ENCODE measurements at places on chromosomes 2 and 18. TPM values are rescaled to one million over a fixed set of nuclear protein-coding genes. Genes with fewer than 3 reads are reported as not detected.

DNA sequence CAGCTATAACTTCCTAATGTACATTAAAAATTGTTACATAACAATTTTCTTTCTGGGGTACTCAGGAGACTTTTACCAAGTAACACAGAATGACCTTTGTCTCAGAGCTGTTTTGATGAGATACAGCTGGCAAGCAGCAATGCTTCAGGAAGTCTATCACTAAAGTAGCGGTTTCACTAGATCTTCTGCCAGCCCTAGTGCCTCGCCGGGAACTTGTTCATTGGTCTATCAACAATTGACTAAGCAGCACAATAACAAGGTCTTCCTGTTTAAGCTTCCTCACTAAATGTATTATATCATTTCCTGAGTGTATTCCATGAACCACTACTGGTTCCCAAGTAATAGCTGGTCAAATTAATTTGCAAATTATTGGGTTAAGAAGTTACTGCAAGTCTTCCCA lies 69.2 kb downstream of the TRIP12 start:
- peaks cover 40% of the 10 kb centered on the region for H3K36me3 ChIP-seq
- no peaks in the 10 kb centered on the region for H3K27me3 ChIP-seq
- H3K4me1 ChIP-seq = peaks cover 55% of the 10 kb centered on the region
- H3K4me3 ChIP-seq = no peak overlapping the region
- DNase-seq = no peak
- no peak overlapping the region for H3K27ac ChIP-seq

- no peaks in the 10 kb centered on the region for H3K36me3 ChIP-seq
- H3K4me3 ChIP-seq = no peak overlapping the region
- H3K27ac ChIP-seq = no peak overlapping the region
- no peak for DNase-seq
Measured at GRCh38 chr2:143617803-143618415, 488.7 kb downstream of the ARHGAP15 start.

DNA sequence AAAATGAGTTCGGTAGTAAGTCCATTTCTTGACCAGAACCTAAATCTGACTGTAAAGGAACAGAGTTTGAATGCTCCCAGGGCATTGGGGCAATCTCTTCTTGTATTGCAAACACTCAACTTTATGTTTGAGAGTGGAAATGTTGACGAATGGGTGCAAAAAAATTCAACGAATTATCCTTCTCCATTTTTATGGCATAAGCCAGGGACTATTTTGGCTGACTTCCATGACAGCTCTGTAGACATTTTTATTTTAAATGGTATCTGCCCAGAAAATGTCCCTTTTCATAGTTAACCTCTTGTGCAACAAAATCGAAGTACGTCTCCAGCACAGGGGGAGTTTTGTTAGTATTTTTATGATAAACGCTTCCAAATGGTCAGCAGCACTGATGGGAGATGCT lies 3.7 kb downstream of the MLPH start:
- no peak overlapping the region for H3K27ac ChIP-seq
- no peaks in the 10 kb centered on the region for H3K27me3 ChIP-seq
- H3K4me1 ChIP-seq = peaks cover 41% of the 10 kb centered on the region
- DNase-seq = no peak
- H3K36me3 ChIP-seq = peaks cover 14% of the 10 kb centered on the region
- no peak overlapping the region for H3K4me3 ChIP-seq

DNA sequence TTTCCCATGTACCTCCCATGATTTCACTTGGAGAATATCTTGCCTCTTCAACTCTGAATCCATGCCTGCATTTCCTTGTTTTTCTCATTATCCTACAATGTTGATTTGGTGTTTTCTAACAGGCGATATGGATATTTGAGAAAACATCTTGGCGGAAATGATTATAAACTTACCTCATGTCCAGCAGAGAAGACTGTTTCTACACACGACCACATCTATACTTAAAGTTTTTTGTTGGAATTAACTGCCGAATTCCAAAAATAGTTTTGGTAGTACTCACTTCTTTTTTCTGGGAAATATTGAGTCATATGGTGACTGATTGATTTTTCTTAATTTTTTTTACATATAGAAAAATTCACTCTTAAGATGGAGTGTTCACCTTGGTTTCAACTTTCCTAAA lies 41.4 kb upstream of the TMEFF2 start:
- no peaks in the 10 kb centered on the region for H3K4me1 ChIP-seq
- DNase-seq = no peak
- no peak overlapping the region for H3K4me3 ChIP-seq
- H3K36me3 ChIP-seq = no peaks in the 10 kb centered on the region
- H3K27ac ChIP-seq = no peak overlapping the region

DNA sequence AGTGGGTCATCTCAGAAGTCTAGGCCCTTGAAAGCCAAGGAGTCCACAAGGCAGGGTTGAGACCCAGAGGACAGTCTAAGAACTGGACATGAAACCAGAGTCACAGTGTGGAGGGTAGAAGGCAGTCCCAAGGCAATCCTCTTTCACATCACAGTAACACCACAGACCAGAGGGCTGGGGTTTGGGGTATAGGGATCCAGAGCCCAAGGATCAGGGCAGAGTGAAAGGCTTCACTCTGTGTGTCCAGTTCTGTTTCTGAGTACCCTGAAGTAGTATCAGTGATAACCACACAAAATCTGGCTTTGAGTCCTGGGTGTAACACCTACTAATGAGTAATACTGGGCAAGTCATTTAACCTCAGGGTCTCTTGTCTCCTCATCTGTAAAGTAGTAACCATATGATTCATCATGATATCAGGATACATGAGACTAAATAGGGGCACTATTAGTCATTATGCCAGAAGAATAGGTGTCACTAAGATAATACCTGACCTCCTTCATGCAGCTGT lies 91.0 kb downstream of the ICA1L start:
- peaks cover 13% of the 10 kb centered on the region for H3K36me3 ChIP-seq
- H3K4me3 ChIP-seq = no peak overlapping the region
- DNase-seq = no peak
- H3K4me1 ChIP-seq = no peaks in the 10 kb centered on the region
- H3K27me3 ChIP-seq = no peaks in the 10 kb centered on the region
- no peak overlapping the region for H3K27ac ChIP-seq

The ZC3H8 gene
- polyA plus RNA-seq = 6.9 TPM

DNA sequence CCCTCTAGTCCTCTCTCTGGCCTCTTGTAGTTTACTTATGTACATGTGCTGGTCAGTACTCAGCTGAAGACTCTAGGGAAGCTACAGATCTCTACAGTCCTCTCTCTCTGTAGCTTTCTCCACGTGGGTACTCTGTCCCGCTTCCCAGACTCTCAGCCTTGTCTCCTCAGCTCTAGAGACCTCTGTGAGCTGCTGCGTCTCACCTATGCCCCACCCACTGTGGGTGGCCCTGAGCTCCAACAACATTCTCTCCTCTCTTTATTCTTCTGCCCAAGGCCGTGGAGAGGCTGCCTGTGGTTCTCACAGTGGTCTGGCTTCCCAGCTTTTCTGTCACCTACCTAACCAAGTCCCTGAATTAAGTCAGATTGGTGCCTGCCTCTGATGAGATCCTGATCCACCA lies 33.4 kb downstream of the MFSD6 start:
- no peak overlapping the region for H3K4me3 ChIP-seq
- no peak overlapping the region for H3K27ac ChIP-seq
- H3K4me1 ChIP-seq = peaks cover 30% of the 10 kb centered on the region
- H3K27me3 ChIP-seq = no peaks in the 10 kb centered on the region

The AMER3 gene
- polyA plus RNA-seq = not detected

GRCh38 chr2:134999521-134999920 lies 47.7 kb downstream of the MAP3K19 start:
- peaks cover 3% of the 10 kb centered on the region for H3K27me3 ChIP-seq
- no peaks in the 10 kb centered on the region for H3K36me3 ChIP-seq
- H3K27ac ChIP-seq = no peak overlapping the region
- H3K4me3 ChIP-seq = no peak overlapping the region

DNA sequence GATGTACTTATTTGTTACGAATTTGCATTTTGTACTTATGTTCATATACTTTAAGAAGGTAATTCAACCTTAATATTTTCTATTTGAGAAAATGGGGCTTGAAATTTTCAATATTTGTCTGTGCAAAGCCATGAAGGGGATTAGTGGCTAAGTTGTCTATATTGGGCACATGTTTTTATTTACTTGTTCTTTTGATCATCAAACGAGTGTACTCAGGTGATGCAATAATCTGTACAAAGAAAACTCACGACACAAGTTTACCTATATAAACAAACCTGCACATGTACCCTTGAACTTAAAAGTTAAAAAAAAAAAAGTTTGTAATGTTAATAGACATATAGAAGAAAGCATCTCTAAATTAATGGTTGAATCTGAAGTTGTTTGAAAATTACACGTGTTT lies 658.9 kb upstream of the SYT4 start:
- no peak overlapping the region for H3K4me3 ChIP-seq
- H3K36me3 ChIP-seq = no peaks in the 10 kb centered on the region
- no peak overlapping the region for H3K27ac ChIP-seq
- no peaks in the 10 kb centered on the region for H3K27me3 ChIP-seq
- H3K4me1 ChIP-seq = no peaks in the 10 kb centered on the region

The BOLL gene
- not detected for polyA plus RNA-seq

The MORN2 gene
- 25.6 TPM for polyA plus RNA-seq

DNA sequence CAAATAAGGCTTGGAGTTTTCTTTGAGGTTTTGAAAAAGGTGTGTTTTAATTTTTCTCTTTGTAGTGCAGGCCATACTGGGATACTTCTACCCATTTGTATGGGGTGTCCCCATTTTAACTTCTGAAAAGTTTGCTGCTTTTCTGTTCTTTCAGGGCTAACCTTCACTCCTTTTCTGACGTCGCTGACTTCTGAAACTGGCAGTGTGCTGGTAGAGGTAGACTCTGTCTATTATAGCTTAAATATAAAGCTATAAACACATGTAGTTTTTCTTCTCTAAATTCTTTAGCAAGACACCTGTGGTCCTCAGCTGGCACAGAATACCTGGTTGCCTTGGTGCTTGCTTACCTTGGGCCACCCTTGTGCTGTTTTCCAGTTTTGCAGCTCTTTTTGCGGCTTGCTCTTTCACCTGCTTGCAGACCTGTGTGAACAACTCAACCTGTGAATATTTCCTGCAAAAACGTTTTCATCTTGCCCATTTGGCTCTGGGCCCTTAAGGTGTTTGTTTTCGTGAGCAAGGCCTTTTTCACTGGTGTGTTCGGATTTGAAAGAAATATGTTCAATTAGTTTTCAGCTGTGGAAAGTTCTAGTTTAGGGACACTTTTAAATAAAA lies 42.2 kb downstream of the PHLPP1 start:
- H3K27me3 ChIP-seq = no peaks in the 10 kb centered on the region
- no peak overlapping the region for H3K4me3 ChIP-seq
- no peaks in the 10 kb centered on the region for H3K36me3 ChIP-seq
- peaks cover 11% of the 10 kb centered on the region for H3K4me1 ChIP-seq

GRCh38 chr2:65878011-65878340 lies 445.6 kb upstream of the SPRED2 start:
- no peaks in the 10 kb centered on the region for H3K36me3 ChIP-seq
- H3K4me3 ChIP-seq = no peak overlapping the region
- H3K27ac ChIP-seq = no peak overlapping the region
- no peak for DNase-seq
- H3K27me3 ChIP-seq = peaks cover 7% of the 10 kb centered on the region

DNA sequence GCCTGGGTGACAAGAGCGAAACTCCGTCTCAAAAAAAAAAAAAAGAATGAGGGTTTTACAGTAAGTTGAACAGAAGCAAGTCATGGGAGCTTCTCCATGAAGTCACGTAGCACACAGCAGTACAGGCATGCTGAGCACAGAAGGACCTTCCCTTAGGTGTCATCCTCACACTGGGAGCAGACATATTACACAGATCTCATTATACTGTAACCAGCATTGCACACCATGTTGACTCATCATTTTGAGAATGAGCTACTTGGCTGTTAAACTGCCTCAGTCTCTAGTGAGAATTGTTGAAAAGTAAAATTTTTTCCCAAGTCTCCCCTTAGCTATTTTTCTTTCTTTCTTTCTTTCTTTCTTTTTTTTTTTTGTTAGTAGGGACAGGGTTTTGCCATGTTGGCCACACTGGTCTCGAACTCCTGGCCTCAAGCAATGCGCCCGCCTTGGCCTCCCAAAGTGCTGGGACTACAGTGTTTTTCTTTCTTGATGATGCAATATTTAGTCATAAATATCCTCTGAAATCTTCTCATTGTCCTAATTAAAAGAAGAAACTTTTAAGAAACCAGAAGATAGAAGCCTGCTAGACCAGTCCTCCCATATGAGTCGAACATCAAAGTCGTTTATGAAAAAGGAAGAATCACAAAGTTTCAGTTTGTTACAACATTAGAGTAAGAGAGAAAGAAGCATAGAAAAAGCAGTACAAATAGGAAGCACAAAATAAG lies 37.9 kb upstream of the PPP1CB start:
- no peak for DNase-seq
- no peaks in the 10 kb centered on the region for H3K27me3 ChIP-seq
- no peak overlapping the region for H3K27ac ChIP-seq
- H3K4me1 ChIP-seq = no peaks in the 10 kb centered on the region
- no peaks in the 10 kb centered on the region for H3K36me3 ChIP-seq

- H3K36me3 ChIP-seq = no peaks in the 10 kb centered on the region
- no peaks in the 10 kb centered on the region for H3K27me3 ChIP-seq
- no peak overlapping the region for H3K27ac ChIP-seq
- DNase-seq = no peak
- H3K4me3 ChIP-seq = no peak overlapping the region
Measured at GRCh38 chr2:28293416-28293815, 99.2 kb upstream of the FOSL2 start.

DNA sequence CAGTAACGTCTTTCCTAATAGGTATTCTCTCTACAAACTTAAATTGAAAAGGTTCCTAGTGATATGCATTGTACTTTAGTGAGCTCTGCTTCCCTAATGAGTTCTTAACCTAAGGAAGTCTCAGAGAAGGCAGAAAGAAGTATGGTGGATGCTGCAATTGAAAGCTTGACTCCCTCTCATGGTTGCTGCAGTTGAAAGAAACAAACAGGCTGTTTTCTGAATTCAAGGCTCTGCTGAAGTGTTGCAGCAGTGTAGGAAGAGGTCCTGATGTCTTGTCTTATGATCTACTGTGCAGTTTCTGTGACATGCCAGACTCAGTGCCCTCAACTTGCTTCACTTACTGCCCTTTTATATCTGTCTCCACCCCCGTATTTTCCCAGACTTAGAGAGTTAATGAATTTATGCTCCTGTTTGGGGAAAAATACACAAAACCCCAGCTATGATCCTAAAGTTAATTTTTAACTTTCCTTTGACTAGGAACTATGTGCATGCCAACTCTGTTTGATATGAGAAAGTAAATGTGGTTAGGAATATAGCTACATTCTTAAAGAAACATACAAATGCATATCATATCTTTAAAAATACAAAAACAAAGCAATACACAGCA lies 655.3 kb upstream of the FAM98A start:
- H3K27ac ChIP-seq = no peak overlapping the region
- no peaks in the 10 kb centered on the region for H3K36me3 ChIP-seq
- no peaks in the 10 kb centered on the region for H3K27me3 ChIP-seq
- no peak overlapping the region for H3K4me3 ChIP-seq
- no peak for DNase-seq
- no peaks in the 10 kb centered on the region for H3K4me1 ChIP-seq
